ENCODE measurements at places on chromosomes 1 and 21.
A peak's percentile ranks its signal among the peaks of the same experiment; 100 is the strongest.

- no peak for DNase-seq
Observed at GRCh38 chr1:236904892-236905741, 99.1 kb downstream of the MT1HL1 start.

- no peak for DNase-seq
Observed at GRCh38 chr21:46191686-46192575, 7.7 kb upstream of the SPATC1L start.

GRCh38 chr1:67977756-67978155, 72.7 kb downstream of the DIRAS3 start:
- DNase-seq = no peak

GRCh38 chr21:35198565-35198964, 149.5 kb upstream of the RUNX1 start:
- no peak for DNase-seq

DNA sequence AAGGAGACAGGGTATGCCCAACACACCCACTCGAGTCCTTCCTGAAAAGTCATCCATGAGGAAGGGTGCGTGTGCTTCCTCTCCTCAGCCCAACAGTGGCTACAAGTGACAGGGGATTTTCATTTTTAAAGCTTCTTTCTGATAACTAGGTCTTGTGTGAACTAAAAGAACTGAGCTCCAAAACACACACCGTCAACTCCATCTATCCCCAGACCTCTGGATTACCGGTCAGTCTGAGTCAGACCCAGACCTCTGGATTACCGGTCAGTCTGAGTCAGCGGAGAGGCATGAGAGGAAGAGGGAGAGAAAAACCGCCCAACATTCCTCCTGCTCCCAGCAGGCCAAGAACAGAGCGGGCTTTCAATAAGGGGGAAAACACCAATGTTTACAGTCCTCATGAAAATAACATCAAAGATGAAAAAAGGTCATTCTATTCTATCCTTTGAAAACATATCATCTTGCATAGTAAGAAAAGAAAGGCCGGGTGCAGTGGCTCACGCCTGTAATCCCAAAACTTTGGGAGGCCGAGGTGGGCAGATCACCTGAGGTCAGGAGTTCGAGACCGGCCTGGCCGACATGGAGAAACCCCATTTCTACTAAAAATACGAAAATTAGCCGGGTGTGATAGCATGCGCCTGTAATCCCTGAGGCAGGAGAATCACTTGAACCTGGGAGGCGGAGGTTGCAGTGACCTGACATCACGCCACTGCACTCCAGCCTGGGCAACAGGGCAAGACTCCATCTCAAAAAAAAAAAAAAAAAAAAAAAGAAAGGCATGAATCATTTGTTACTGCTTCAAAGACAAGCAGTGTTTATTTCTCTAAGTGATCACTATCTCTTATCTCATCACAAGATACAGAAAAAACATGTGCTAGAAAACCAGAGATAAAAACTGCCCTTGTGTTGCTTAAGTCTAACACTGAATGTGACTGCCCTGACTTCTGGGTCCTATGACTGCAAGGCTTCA, 3.4 kb downstream of the PTTG1IP start:
- DNase-seq = no peak

GRCh38 chr1:62997884-62998283, 214.0 kb downstream of the ATG4C start:
- DNase-seq = no peak

DNA sequence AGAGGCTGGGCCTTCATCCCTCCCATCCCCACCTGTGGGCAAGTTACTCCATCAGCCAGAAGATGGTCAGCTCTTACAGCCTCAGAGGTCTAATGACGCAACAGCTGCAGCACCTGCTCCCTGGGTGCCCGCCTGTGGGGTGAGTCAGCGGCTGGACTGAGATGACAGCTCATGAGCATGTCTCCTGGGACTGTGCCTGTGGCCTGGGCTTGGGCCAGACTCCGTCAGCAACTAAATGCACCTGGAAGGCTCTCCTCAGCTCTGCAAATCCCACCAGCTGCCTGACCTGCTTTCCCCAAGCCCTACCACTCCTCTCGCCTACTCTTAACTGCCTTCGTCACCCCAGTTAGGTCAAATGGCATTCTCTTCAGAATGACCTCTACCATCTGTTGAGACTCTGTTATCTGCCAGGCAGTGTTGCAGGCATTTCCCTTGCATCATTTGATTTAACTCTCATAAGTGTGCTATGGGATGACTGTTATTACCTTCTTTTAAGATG, 47.7 kb downstream of the ETS2 start:
- no peak for DNase-seq

GRCh38 chr1:61337037-61337436, 254.7 kb downstream of the NFIA start:
- no peak for DNase-seq

DNA sequence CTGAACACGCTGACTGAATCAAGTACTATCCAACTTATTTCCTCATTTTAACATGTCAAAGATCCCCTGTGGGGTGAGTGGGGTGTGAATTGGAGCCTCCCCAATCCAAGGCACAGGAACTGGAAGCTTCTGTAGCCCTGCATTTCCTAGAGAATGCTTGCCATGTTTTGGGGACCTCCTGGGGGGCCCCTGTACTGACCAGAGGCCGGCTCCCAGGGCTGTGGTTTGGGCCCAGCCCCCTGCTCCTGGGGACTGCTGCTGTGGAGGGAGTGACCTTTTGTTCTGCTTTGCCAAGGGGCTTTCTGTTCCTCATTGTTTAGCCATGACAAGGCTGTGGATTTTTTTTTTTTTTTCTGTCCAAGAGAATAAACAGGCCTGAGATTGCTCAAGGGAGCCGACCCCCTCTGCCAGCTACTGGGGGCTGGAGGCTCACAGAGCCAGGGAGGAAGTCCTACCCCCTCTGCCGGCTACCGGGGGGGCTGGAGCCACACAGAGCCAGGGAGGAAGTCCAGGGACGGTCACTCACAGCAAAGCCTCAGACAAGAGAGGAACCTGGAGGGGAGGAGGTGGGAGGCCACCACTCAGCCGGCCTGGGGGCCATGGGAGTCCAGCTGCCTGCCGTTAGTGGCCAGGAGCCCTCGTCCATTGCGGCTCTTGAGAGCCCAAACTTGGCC, 17.4 kb downstream of the TNFRSF1B start:
- DNase-seq = peak; percentile 15

GRCh38 chr1:161531986-161532643, 7.8 kb downstream of the HSPA6 start:
- DNase-seq = no peak

DNA sequence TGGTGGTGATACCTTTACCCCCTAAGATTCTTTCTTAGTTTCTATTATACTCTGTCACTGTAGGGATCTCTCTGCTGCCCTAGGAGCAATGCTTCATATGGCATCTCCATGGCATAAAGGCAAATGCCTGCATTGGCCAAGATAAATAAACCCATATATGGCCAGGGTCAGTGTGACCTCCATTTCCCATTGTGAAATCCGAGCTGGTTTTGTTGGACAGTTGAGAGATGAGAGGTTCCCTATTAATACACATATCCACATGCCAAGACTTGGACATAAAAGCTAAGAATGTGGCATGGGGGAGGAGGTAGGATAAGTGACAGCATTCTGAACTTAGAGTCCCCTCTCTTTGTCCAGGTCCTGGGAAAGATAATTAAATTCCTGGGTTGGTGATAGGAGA, 1.4 kb downstream of the TPM3 start:
- DNase-seq = no peak

DNA sequence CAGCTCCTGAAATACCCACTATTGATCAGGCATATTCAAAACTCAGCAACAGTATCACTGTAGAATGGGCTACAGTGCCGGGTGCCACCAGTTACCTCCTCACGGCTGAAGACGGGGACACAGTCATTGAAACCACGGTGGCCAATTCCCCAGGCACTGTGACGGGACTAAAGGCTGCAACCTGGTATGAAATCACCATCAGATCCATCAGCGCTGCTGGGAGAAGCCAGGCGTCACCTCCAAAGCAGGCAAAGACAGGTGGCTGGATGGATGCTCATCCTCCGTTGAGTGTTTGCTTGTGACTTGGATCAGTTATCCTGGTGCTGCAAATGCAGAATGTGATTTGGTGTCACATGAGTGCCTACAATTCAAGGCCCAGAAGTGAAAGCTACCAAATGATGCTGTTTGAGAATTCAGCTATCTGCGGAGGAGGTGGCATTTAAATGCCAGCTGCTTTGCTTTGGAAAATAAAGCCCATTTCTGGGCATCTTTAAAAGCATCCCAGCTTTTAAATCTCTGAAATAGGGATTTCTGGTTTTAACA, 5.1 kb downstream of the FNDC7 start:
- peak; percentile 19 for DNase-seq

DNA sequence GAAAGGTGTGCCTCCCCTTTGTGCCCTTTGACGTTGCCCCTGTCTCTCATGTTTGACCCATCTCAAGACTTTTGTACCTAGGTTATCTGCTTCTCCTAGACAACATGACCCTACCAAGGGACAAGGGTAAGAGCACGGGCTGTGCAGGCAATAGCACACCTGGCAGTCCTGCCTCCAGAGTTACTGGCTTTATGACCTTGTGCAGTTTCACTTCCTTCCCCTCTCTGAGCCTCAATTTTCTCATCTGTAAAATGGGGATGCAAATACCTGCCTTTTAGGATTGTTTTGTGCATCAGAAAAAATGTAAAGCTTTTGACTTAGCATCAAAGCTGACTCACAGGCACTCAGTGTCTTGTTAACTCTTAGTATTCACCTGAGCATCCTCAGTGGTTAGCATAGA, 36.4 kb downstream of the ELK4 start:
- DNase-seq = no peak

- no peak for DNase-seq
Observed at GRCh38 chr1:72438270-72438669, 155.9 kb upstream of the NEGR1 start.

- peak; percentile 37 for DNase-seq
Observed at GRCh38 chr1:230153641-230154296, 86.7 kb downstream of the GALNT2 start.

DNA sequence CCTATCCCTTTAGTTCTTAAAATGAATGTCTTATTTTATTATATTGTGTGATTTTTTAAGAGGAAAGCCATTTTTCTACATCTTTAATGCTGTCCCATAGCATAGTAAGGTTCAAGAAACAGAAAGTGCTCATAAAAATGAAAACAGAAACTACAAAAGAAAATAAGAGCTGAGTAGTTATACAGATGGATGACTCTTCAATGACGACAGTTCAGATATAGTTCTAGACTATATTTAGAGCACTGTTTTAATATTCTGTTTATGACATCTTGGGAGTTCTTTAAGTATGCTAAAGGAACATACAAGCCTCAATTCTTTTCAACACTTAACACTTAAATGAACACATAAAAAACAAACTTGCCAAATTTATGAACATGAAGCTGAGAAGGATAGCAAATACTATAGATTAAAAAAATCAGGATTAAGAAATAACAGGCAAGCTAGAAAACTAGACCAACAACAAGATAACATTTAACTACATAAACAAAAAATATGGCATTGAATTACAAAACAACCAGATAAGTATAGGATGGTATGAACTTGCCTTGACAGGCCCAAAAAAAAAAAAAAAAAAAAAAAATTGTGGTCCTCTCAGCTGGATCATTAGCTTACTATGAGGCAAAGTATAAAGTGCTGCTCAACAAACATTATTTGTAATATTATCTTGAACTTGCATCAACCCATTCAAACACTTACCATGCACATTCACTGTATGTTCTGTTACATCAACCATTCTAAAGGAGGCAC, 87.9 kb downstream of the ZZZ3 start:
- DNase-seq = no peak

- DNase-seq = no peak
Observed at GRCh38 chr1:148357037-148357436, 126.1 kb downstream of the PPIAL4G start.

GRCh38 chr1:61419657-61420056, 305.3 kb downstream of the TM2D1 start:
- no peak for DNase-seq

DNA sequence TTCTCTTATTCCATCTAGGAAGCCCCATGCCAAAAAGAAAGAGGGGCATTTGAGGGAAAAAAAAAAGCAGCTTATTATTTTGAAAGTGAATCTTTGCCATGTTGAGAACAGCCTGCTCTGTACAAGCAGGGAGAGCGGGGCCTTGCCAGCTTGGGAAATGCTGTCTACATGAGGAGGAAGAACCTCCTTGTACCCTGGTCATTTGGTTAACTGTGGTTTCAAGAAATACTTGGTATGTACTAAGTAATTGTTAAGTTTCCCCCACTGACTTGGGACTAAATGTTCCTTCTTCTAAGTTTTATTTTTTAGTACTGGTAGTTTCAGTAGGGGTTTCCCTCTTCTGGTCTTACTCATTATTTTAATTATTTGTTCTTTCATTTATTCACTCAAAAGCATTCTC, 144.1 kb upstream of the HOOK1 start:
- DNase-seq = no peak

GRCh38 chr1:58905628-58906221, 121.9 kb upstream of the JUN start:
- DNase-seq = no peak

- DNase-seq = no peak
Observed at GRCh38 chr1:3676581-3677470, 24.5 kb downstream of the TP73 start.

- no peak for DNase-seq
Observed at GRCh38 chr1:162193221-162193620, 123.7 kb downstream of the NOS1AP start.

- no peak for DNase-seq
Observed at GRCh38 chr1:86990826-86991225, 76.4 kb downstream of the HS2ST1 start.

DNA sequence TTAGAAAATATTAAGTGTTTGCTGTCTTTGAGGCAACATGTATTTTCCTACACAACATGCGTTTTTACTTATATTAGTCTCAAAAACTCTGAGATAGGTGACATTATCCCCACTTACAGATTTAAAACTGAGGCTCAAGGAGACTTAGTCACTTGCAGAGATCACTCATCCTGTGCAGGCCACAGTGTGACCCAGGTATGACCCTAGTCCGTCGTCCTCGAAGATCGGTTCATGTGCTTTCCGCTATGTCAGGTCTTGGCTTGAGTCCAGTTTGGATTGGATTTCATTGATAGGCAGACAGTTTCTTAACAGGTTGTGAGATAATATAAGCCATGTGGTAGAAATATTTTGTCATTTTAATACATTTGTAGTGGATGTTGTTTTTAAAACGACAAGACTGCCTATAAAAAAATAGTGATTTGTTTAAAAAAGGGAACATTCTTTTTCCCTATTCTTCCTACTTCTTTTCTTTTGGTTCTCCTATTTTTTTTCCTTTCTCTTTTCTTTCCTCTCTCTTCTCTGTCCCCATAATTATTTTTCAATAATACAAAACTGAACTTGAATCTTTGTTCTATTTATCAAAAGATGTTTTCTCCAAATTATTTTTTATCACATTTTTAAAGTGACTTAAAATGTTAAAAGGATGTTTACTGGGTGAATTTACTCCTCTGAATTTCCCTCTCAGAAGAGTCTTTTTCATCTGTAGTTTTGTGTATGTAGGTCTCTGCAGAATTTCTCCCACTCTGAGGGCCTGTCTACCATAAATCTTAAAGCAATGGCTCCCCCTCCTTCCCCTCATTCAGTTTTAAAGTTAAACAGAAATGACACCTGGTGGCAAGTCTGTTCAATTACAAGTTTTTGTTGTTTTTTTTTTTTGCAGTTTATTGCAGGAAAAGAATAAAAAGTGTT, 81.8 kb downstream of the PHTF1 start:
- DNase-seq = no peak

GRCh38 chr1:29711582-29712283, 475.4 kb downstream of the PTPRU start:
- DNase-seq = no peak

- DNase-seq = no peak
Observed at GRCh38 chr1:113292603-113293255, 97.6 kb upstream of the MAGI3 start.

- DNase-seq = no peak
Observed at GRCh38 chr21:26964170-26964778, 2.6 kb downstream of the ADAMTS5 start.

Measured in occipital lobe (tissue), 3 donors.